ENCODE measurements at places on chromosomes 11 and 22.

DNA sequence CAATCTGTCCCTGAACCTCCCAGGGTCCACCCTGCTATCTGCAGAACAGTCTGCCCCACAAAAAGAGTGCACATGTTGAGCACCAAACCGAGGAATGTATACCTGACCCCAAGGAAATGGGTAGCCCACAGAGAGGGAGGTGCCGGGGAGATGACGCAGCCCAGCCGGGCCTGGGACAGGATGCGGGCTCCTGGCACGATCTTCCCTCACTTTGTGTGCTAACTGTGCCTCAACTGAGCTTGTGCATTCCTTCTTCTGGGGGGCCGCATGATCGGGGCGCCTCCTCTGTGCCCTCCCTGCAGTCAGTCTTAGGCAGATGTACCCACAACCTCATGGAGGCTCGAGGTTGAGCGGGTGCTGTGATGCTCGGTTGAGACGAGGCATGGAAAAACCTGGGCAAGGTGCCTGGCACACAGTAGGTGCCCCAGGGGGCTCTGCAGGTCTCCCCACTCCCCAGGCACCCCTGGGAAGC lies 2.4 kb downstream of the GAS2L1 start:
- DNase-seq, result peak; percentile 59

GRCh38 chr11:61076506-61077304 lies 25.6 kb upstream of the CD5 start:
- no peak for DNase-seq

DNA sequence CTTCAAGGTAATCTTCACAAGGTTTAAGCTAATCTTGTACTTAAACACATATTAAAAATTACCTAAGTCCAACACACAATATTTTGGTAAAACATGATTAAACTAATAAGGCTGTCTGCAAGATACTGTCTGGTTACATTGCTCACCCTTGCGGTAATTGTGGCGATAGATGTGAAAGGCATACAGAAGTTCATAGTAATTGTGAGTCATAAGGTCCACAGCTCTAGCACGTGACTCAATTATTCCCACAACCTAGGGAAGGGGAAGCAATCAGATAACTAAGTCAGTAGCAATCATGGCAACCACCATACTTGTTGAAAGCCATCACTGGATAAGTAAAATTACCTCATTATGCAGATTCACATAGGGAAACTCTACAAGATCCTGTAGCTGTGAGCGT lies 30.5 kb upstream of the FNBP4 start:
- peak; percentile 84 for DNase-seq

DNA sequence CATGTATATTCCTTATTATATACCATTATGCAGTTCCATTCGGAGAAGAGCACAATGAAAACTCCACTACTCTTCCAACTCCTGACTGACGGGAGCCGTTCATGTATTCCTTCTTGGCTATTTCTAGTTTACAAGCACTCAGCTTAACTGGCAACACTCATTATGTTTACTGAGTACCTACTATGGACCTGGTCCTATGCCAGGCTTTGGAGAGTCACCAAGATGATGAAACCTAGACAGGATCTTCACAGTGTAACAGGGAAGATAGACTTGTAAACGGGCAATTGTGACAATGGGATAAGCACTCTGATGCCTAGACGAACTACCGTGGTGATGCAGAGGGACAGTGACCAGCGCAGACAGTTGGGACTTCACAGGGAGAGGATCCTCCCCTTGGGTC lies 22.3 kb upstream of the ST3GAL4 start:
- no peak for DNase-seq

DNA sequence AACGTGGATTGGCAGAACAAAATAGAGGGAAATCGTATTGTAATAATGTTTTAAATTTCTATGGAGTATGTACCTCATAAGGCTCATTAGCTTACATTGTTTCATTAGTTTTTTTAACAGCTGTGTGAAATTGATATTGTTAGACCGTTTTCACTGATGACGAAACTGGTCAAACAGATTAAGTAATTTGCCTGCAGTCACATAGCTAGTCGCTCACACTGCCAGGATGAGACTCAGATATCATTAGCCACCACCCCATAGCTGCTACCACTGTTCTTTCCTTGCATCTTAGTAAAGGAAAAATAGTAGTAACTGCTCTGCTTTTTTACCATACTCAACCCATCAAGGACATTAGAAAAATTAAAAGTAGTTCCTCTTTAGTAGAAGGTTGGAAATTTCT lies 64.0 kb downstream of the DKK3 start:
- DNase-seq, result no peak

GRCh38 chr22:40908895-40909294 lies 42.3 kb upstream of the RBX1 start:
- no peak for DNase-seq

DNA sequence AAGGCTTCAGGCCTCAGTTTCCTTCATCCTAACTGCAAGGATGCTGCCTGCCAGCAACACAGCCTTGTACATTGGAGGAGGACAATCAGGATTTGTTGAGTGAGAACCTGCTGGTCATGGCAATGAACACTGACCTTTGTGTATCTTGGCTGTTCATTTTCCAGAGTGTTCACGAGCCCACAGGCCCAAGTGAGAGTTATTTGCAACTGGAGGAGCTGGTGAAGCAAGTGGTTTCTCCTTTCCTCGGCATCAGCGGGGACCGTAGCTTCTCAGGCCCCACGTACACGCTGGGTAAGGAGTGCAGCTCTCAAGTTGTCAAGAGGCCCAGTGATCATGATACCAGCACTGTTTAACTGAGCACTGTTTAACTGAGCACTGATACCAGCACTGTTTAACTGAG lies 59.0 kb downstream of the TRAF6 start:
- DNase-seq, result no peak

DNA sequence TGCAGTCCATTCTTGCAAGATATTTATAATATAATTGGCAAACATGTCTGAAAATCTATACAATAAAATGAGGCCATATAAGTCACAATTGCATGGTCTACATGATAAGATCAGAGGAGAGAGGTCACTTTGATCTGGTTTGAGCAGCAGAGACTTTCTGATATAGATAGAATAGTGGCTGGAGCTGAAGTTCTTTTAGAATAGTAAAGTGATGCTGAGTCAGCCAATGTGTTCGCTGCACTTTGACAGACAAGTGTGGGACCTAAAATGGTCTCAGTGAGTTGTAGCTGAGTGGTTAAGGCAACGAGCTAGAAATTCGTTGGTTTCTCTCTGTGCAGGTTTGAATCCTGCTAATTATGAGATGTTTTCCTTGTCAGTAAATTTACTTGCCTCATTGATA lies 257.0 kb upstream of the C11orf87 start:
- DNase-seq, result no peak

DNA sequence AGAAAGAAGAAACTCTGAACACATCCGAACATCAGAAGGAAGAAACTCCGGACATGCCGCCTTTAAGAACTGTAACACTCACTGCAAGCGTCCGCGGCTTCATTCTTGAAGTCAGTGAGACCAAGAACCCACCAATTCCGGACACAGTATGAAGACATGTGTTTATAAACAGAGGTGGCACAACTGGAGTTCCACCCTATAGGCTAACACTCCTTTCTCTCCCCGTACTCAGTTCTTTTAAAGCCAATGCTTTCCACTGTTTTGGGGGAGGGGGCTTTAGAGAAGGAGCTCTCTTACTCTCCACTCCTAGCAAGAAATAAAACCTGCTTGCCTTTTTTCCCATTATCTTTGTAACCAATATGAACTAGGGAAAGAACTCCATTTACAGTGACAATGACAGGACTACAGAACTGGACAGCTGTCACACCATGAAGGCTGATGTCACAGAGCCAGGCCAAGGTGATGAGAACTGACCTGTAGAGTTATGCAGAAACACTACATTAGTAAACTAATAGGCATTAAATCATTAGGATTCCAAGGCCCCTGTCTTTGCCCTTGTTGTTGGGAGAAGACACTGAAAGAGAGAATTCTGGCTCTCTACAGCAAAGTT lies 733 bp downstream of the TRIM5 start:
- DNase-seq, result peak; percentile 7

- DNase-seq, result no peak
Observed at GRCh38 chr11:33701302-33702230, 940 bp upstream of the C11orf91 start.

- no peak for DNase-seq
Observed at GRCh38 chr11:120577041-120577440, 65.5 kb downstream of the GRIK4 start.

GRCh38 chr22:37909766-37910165 lies 3.7 kb downstream of the MICALL1 start:
- DNase-seq, result no peak

DNA sequence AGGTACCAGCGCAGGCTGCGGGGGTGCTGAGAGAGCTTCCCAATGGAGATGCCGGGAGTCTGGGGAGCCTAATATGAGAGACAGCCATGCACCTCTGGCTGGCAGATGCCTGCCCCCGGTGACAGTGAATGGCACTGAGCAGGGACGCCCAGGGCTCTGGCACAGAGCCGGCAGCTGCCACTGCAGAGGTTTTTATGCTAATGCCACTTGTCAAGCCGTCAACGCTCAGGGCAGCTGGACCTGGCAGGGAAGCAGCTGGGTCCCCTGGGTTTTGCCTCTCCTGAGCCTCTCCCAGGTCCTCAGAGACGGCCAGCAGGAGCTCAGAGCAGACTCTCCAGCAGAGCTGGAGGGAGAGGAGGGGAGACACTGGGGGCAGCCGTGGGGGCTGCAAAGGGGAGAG lies 573.6 kb downstream of the BUD13 start:
- DNase-seq, result no peak

DNA sequence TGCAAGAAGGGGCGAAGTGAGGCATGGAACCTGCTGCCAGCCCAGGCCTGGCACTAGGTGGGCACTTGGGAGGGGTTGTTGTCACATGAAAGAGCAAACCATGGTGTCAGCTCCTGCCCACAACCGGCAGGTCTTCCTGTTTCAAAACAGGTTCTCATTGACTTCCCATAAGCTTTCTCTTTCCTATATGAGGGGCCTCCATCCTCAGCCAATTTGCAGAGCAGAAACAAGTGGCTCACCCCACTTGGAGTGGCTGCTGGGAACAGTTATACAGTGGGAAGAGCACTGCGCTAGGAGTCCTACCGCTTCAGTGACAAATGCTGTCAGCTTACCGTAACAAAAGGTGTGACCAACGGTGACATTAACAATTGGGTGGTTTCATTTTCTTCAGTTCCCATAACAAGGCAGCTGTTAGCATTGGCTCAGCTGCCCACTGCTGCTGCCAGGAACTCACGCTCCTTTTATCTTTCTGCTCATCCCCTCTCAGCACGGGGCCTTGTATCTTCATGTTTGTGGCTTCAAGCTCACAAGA lies 10.2 kb upstream of the SSTR3 start:
- DNase-seq, result peak; percentile 70

DNA sequence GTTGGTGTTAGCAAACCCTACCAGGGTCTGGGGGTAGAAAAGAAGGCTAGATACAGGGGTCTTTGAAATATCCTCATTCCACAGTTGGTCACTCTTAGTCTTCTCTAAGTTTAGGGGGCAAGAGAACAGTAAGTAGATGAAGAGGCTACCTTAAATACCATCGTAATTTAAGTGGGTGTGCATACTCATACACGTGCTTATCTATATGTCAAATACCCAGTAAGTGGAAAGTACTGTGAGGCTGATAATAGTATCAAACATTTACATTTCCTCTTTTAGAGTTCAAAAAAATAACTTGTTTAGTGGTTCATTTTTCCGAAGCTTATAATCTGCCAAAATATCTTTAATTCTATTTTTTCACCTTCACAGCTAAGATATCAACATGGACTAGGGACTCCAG lies 90.7 kb downstream of the WNT11 start:
- no peak for DNase-seq

Data from activated CD4-positive, alpha-beta T cell treated with anti-CD3 and anti-CD28 coated beads, Interleukin-2, Interleukin-6, amounts not matched to agents 100 ng/mL and 50 ng/mL, durations not matched to agents 16 hours and 8 hours (primary cell).